ENCODE measurements at places on chromosomes 1 and 21.
A peak's percentile ranks its signal among the peaks of the same experiment; 100 is the strongest.

DNA sequence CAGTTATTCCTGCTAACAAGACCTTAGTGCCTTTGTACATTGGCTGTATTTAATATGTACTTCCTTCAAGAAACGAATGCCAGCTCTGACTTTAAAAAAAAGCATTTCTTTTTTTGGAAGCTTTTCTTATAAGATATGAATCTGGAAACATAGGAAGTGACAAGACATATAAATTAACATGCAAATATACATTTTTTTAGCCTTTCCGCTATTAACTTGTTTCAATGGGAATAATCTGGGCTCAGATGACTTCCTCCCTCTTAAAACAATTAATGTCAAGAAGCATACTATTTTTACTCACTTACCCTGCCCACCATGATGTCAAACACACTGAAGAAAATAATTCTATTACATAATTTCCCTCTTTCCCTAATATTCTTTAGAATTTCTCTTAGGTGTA, 1.4 kb downstream of the DENND1B start:
- DNase-seq = no peak

DNA sequence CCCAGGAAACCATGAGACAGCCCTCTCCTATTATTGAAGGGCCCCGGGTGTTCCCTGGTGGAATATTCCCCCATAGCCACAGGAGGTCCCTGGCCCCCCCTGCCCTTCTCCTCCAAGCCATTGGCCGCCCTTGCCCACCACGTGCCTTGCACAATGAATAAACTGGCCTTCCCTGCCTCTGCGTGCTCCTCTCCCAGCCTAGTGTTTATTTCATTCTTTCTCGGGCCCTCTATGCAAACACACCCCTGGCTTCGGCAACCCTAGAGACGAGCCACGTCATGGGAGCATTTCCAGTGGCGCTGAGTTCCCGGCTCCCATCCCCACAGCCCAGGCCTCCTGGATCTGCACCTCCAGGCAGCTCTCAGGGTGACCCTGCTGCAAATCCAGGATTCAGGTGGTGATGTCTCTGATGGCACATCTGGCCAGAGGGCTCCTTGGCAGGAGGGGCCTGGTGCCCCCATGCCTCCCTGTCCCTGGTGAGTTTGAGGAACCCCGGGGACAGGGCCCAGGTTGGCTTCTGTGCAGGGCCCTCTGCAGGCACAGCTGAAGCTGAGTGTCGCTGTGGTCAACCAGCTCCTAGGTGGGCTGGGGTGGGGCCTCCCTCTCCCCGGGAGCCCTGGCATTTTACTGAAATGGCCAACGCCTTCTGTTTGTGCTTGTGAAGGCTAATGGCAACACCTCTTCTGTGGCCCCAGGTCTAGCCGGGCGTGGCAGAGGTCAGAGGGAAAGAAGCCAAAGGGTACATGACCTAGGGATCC, 6.2 kb downstream of the KRTAP10-12 start:
- no peak for DNase-seq

DNA sequence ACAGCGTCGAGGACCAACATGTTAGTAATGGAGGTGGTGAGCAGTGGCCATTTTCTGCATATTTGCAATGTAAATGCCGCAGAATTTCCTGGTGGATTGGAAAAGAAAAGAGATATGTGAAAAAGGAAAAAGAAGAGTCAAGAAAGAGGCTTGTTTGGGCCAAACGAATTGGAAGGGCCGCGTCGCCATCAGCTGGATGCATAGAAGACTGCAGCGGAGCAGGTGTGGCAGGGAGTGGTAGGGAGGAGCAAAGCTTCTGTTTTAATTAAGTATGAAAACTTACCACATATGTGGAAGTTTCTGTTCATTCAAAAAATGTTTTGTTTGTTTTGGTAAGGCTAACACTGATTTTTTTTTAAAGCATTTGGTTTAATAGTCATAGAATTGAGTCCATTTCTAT, 690.7 kb downstream of the NCAM2 start:
- DNase-seq = no peak

- DNase-seq = no peak
Observed at GRCh38 chr1:181184621-181185020, 96.1 kb downstream of the IER5 start.

GRCh38 chr1:91583326-91583755, 82.7 kb downstream of the CDC7 start:
- no peak for DNase-seq

- DNase-seq = no peak
Observed at GRCh38 chr21:27536319-27536718, 569.4 kb upstream of the ADAMTS5 start.

DNA sequence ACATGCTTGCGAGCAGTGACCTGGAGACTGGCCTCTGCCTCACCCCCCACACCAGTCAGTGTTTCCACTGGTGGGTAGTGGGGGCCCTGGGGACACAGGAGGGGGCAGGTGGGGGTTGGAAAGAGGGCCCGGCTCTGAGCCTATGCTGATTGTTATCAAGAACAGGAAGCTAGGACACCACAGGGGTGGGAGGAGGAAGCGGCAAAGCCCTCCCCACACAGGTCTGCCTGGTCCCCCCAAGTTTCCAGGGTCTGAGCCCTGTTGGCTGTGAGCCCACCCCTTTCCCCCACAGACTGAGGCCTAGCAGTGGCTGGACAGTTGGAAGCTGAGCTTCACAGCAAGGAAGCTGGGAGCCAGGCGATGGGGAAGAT, 1.6 kb upstream of the PTPN7 start:
- DNase-seq = no peak

DNA sequence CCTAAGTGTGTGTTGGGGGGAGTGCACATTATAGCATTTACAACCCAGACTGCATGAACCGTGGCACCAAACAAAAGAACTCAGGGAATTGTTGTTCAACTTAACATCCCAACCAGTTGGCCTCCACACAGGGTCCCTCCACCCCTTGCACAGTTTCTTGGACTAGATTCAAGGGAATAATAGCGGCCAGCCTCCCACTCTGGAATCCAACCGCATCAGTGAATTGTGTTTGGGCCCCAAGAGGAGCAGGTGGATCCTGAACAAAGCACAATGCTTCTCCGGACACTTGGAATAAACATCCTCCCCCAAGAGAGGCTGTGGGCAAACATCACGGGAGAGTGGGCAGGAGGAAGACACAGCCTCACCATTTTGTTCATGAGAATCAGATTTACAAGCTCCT, 18.2 kb downstream of the CD34 start:
- no peak for DNase-seq

DNA sequence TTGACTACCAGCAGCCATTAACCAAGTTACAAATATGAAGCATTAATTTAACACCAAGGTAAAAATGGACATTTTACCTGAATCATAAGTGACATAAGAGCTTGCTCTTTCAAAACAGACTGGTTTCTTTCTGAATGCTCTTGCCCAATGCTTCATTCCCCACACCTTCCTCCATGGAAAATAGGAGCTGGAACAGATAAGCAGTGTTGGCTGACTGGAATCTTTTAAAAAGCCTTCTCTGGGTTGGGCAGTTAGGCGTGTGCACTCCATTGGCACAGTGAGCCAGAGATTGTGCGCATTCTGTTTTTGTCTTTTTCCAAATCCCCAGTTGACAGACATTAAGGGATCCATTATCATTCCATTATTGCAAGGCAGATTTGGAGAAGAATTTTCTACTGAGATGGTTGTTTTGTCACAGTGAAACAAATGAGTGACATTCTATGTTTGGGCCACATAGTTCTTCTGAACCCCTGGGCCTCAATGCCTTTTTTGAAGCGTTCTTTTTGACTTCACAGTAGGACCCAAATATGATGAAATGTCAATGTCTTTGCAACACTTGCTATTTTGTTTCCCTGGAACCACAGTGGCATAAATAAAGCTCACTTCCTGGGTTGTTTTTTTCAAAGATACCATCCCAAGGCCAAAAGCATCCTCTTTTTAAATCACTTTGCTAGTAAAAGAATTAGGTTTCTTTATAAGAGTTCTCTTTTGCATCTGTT, 32.3 kb downstream of the LRRC8B start:
- no peak for DNase-seq

DNA sequence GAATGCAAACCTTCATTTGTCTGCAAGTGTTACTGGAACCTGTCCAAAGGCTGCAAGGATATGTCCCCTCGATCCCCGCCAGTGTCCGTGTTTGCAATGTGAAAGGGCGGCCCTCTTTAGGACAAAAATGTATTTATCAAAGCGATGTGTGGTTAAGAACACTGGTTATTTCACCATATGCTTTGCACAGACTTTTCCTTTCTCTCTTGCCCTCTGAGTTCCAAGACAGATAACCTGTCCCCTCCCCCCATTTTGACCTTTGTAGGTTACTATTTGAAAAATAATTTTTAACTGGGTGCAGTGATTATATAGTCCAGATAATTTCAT, 1.8 kb downstream of the CHRM3 start:
- no peak for DNase-seq

DNA sequence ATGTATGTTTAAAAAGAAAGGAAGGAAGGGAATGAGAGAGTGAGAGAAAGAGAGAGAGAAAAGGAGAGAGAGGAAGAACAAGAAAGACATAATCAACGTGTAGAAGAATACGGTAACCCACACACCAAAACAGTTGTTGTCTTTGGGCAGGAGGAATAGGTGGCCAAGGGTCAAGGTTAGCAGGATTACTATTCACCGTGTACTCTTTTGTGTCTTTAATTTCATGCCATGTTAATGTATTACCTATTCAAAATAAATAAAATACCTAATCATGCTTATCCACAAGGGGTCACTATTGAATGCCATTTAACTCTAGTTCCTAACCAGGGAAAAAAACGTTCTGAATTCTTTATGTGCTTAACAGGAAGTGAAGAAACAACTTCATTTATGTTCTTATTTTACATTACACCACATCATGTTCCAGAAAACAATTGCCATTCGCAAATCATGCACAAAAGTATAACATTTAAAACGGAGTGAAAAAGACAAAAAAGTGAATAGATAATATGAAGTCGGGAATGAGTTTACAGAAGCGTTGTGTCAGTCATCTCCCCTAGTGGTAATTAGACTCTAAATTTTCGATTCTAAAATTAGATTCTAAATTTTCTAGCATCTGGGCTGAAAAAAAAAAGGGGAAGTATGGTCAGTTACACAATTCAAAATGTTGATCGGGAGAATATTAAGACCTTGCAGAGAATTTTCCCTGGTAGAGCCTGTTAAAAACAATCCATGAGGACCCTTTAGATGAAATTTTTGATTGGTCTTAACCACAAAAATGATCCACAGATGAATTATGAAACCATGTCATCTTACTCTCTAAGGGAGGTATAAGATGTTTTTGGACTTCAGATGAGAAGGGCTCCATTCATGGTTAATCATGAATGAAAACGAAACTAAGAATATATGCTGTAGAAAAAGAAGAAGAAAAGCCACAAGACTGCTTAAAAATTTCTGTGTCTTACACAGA, 700 bp upstream of the KMO start:
- peak; percentile 57 for DNase-seq

- no peak for DNase-seq
Observed at GRCh38 chr1:87074001-87074795, 159.8 kb downstream of the HS2ST1 start.

GRCh38 chr1:44700573-44700972, 26.1 kb downstream of the ARMH1 start:
- no peak for DNase-seq

DNA sequence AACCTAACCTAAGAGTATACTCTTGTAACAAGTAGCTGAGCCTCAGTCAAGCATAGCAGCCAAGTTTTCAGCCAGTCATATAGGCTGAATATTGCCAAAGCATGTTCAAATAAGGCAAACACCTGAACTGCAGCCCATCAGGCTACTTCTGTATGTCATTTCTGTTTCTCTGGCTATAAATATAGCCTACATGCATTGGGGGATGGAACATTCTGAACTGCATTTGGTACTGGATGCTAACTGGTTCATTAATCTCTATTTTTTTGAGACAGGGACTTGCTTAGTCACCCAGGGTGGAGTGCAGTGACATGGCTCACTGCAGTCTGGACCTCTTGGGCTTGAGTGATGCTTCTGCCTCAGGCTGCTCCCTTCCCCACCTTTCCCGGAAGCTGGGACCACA, 37.3 kb downstream of the MAST2 start:
- no peak for DNase-seq

DNA sequence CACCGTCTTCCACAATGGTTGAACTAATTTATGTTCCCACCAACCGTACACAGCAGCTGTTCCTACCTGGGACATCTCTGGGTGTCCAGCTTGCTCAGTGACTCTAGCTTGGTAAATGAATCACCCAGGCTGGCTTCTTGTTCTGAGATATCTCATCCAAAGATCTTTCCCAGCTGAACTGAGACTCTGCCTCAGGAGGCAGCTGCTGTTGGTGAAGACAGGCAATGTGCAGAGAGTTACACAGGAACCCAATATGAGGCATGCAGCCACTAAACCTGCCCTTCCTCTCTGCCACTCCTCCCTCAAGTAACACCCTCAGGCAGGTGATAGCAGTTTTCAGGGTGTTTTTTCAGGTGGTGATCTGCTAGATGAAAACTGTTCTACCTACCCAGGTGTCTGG, 14.0 kb upstream of the FOXO6 start:
- no peak for DNase-seq

GRCh38 chr1:243605604-243606003, 244.4 kb downstream of the AKT3 start:
- no peak for DNase-seq

DNA sequence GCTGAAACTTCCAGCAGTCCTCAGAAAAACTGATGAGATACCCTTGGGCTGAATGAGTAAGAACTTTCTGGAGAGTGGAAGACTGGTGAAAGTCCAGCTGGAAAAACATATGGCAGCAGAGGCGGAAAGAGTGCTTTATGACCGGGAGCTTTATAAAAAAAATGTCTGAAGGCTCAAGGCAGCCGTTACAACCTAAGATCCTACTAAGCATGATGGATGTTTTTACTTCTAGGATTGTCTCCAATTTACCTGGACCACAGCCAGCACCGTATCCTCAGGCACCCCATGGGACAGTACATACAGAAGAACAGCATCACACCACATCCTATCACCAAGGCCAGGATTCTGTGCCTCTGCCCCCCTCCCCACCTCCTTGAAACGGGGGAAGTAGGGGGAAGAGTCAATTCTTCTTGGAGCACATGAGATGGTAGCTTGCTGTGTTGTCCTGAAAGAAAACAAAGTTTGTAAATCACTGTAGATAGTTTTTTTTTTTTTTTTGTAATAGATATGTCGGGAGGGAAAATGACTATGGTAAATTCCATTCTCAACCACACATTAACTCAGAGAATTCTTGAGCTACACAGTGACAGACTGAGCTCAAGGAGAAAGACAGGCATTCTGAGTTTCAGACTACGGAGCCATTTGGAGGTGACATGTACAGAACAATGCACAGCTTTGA, 11.8 kb upstream of the IRF2BP2 start:
- DNase-seq = no peak

DNA sequence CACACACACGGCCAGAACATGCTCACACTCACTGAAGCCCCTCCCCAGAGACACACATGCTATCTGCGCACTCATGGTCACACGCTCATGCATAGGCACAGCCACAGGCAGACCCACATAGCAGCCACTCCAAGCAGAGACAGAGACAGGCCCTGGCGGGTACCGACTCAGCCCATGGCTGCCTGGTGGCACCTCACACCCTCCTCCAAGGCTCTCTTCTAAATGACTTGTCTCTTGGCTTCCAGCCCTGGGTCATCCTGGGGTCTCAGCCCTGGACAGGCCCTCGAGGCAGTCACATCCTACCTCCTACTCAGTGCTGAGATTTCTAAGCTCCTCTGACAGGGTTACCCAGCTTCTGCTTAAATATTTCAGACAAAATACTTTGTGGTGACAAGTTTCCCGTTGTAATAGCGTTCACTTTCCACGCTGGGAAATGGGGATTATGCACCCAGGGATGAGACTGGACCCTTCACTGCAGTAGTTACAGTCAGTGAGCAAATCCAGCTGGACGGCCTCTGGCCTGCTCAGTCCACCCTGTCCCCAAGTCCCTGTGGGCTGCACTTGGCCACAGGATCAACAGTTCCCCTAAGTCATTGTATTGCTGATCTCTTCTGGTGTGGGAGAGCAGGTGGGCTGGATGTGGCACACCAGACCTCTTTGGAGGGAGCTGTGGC, 2.9 kb upstream of the NFASC start:
- DNase-seq = no peak

All from CD4-positive, alpha-beta T cell treated with Interleukin-6 at 100 ng/mL for 8 hours (primary cell).